ENCODE measurements at places on chromosomes 5 and 9.
A peak's percentile ranks its signal among the peaks of the same experiment; 100 is the strongest.

- DNase-seq: no peak
Observed at GRCh38 chr9:105173826-105174225, 70.6 kb upstream of the SLC44A1 start.

GRCh38 chr5:111229221-111229835 is 5.1 kb downstream of the CAMK4 start:
- no peak for DNase-seq

DNA sequence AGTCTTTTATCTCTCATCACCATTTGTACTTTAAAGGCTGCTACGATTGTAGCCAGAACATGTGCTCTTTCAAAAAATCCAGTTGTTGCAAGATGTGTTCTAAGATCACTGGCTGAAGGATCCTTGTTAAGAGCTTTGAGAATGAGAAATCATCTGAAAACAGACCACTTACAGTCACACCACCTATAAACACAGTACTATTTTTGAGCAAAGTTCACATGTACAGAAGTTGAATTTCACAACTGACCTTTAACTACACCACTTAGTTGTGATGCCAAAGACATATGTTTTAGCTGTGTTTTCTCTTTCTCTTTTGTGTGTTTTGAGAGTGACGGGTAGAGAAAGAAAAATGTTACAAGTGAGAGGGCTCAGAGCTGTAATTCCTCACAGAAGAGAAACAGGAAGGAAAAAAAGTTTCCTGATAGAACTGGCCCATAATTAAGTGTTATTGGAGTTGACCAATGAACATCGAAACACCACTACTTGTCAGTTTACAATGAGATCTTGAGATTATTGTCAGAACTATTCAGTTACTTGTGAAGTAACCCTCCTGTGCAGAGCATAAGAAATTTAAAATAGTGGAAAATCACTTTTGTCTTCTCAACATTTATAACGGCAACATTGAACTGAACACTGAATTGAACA is 245.4 kb downstream of the MLLT3 start:
- no peak for DNase-seq

- DNase-seq: no peak
Observed at GRCh38 chr9:97041898-97042297, 3.0 kb upstream of the CTSV start.

DNA sequence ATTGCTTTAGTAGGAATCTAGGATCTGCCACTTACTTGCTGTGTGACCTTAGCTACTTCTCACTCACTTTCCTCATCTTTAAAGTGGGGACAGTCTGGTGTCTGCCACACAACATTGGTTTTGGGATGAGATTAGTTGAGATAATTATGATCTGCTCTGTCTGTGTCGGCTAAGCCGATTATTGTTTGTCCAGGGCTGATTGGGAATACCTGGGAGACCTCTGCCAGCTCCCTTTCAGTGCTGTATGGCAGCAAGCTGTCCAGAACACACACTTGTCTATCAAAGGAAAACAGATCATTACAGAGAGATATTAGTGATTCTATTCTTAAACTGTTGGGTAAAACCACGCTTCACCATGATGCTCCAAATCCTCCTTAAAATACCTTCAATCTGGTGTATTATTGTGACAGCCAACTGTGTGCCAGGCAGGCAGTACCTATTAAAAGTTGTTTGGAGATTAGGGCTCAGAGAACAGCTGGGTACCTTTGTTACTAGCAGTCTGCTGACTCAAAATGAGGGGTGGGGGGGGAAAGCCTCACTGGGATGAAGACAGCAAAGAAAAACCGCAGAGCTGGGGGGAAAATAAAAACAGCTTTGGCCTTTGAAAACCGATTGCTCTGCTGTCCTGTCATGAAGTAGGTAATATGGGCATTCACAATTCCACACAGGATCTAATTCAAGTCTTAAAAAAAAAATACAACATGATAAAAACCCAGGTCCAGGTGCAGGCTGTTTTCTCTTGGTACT is 458.4 kb upstream of the C9orf72 start:
- DNase-seq: no peak

- DNase-seq: peak; percentile 20
Observed at GRCh38 chr9:36187414-36187813, 3.3 kb upstream of the CLTA start.

DNA sequence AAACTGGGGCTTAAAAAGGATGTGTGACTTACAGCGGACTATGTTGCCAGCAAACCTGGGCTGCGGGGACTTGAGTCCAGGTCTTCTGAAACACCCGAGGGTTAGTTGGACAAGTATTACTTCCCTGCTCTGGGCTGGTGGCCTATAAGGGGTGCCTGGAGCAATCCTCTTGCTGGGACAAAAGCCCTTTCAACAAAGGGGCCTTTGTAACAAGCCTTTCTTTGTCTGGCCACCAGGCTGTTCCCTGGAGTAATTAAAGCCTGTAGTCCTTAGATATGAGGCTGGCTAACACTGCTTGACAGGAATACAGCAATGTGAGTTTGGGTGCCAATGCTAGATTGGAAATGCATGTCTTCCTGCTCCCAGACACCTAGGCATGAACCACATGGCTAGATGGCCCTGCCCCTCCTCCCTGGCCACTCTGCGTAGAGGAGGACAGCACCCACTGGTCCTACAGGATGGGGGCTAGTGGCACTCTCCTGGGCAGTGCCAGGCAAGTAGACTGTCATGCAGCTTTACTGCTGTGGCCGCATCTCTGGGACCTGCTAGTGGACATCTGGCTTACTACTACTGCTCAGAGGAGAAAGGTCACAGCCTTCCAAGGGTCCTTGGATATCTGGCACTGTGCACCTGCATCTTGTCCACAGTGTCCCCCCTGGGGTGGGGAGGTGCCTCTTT is 343.1 kb downstream of the ZSWIM6 start:
- DNase-seq: no peak

GRCh38 chr5:14236757-14237156 is 93.6 kb downstream of the TRIO start:
- DNase-seq: no peak

GRCh38 chr9:121498487-121499176 is 1.0 kb downstream of the GGTA1 start:
- no peak for DNase-seq

DNA sequence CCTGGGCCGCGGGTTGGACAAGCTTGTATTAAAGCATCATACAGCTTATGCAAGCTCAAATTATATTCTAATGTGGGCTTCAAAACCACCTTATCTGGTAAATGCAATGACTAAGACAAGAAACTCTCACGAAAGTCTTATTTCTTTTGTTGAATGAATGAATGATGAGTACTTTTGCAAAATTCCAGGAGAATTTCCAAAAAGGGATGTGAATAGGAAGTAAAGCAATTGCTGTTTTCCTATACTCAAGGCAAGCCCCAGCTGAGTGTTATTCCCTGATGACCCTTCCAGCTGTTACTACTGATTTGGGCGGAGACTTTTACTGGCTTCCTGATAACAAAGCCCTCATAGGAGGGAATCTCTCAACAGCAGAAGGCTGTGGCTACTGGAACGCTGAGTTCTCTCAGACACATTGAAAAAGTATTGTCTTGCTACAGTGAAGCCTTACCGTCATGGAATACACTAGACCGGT is 162.8 kb downstream of the SREK1 start:
- DNase-seq: no peak

GRCh38 chr9:136551401-136552116 is 5.7 kb upstream of the NOTCH1 start:
- no peak for DNase-seq

DNA sequence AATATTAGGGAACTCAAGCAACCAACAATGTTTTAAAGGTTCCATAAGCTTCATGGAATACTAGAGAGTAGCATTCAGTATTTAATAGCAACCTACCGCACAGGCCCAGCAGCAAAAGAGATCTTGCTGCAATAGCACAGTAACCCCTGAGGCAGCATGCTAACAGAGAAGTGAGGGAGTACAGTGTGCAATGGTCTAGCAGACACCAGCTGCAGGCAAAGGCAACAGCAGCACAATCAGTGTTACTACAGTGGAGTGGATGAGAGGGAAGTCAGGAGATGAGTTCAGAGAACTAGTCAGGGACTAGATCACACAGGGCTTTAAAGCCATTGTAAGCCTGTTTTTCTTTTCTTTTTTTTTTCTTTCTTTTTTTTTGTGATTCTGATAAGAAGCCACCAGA is 2.8 kb downstream of the TICAM2 start:
- no peak for DNase-seq

GRCh38 chr9:99294850-99295461 is 72.9 kb downstream of the SEC61B start:
- DNase-seq: peak; percentile 16

- DNase-seq: no peak
Observed at GRCh38 chr5:33888587-33888986, 3.2 kb downstream of the ADAMTS12 start.

DNA sequence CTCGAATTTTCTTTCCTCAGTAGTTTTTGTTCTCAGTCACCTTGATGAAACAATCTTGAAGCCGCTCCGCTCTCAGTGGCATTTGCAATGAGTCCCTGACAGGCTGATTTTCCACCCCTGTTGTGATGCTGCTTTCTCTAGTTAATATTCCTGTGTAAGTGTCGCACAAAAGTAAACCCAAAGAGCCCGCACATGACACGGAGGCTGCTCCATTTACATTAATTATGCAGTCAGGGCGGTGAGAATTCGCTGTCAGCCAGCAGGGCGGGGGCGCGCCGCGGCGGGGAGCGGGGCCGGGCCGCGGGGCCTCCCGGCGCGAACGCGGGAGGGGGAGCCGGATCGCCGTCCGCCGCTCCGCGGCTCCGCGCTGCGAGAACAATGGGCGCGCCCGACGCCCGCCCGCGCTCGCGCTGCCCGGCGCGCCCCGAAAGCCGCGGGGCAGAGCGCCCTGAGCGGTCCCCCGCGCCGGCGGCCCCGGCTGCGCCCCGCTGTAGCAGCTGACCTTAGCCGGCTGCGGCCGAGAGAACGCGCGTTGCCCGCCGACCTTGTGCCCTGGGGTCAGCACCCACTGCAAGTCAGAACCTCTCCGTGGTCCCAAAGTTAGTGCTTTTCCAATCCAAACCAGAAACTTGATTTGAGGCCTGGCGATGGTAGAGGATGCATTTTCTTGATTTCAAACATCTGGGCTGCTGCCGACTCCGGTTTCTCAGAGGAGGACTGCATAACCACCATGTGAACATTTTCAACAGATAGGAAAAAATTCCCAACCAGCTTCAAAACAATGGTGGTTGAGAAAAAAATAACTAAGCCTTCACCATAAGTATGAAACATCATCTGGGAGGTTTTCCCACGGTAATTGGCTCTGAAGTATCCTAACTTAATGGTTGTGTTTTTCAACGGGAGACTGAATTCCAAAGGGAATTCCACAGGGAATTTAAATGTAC is 142.6 kb downstream of the PBX3 start:
- DNase-seq: peak; percentile 21

- DNase-seq: no peak
Observed at GRCh38 chr5:112238473-112238872, 180.6 kb downstream of the EPB41L4A start.

- no peak for DNase-seq
Observed at GRCh38 chr5:95238560-95239325, 46.2 kb downstream of the MCTP1 start.

DNA sequence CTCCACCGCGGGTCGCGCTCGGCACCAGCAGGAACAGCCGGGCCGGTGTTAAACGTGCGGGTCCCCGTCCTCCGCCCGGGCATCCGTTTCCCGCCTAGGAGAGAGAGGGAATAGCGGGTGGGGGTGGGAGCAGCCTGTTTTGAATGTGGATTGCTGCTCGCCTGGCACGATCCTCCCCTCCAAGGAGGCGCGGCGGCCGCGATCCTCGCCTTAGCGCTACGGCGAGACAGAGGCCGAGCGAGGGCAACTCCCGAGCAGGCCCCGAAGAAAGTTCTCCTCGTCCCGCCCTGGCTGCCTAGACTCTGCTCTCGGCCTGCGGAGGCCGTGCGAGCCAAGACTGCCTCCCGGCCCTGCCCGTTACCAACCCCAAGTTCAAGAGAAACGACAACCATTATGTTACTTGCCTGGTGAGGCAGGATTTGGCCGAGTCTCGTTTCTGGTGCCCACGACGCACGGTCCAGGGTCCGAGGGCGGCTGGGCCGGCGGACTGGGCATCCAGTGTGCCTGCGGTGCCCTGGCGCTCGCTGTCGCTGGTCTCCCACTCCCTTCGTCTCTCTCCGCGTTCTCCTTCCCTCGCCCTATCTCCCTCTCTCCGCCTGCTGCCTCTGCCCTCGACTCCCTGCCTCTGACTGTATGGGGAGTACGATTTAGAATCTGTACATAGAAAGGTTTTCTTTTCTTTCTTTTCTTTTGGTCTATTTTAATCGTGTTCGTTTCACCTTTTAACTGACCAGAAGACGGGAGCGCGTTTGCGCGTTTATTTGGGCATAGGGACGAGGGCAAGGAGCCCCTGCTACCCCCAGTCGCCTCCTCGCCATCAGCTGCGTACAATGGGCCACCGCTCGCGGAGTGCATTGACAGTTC is 724 bp downstream of the NR2F1-AS1 start:
- no peak for DNase-seq

- DNase-seq: no peak
Observed at GRCh38 chr9:101453776-101454570, 18.4 kb upstream of the ALDOB start.

DNA sequence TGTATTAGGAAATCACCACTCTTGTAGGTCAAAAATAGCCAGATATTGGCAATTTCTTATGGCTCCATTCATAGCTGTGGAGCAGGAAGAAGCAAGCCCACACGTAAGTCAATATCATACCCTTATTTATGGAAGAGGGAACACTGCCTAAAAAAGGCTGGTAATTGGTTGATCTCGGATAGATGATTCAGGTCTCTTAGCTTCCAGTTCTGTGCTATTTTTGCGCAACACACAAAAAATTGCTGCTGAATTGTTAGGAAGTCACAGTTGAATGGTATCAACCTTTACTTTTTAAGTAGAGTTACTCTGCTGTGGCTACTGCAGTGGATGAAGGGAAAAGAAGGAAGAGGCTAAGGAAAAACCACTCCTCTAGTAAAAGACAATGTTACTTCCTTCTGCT is 168.8 kb downstream of the ARHGAP26 start:
- DNase-seq: no peak

GRCh38 chr5:86974955-86975354 is 292.7 kb upstream of the RASA1 start:
- no peak for DNase-seq

DNA sequence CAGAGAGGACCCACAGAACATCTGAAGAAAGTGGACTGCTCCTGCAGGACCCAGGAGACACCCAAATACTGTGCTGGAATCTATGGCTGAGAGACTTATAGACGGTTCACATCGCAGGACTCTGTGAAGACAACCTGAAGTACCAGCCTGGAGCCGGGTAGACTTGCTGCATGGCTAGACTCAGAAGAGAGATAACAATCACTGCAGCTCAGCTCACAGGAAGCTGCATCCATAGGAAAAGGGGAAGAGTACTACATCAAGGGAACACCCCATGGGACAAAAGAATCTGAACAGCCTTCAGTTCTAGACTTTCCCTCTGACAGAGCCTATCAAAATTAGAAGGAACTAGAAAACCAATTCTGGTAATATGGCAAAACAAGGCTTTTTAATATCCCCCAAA is 26.5 kb upstream of the TRIM36 start:
- no peak for DNase-seq

DNA sequence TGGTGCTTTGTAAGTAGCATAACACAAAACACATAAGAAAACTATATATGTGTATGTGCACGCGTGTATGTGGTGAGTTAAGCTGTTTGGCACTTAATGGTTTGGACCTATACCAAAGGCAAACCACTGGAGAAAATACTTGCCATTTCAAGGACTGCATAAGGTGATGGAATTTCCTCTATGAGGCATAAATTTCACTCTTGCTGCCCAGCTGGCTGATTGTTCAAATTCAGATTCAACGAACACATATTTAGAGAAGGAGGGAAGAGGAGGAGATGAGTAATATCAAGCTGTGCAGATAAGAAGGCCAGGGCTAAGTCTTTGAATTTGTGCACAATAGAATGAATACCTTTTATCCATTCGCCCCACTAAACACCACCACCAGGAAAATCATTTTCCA is 470.6 kb upstream of the MPDZ start:
- DNase-seq: no peak

All from thymus (tissue), 14 donors.